ENCODE measurements at places on chromosomes 2 and 18.
A peak's percentile ranks its signal among the peaks of the same experiment; 100 is the strongest.

- DNase-seq, result peak; percentile 60
Observed at GRCh38 chr2:8680822-8681760, 765 bp upstream of the ID2 start.

GRCh38 chr2:73290049-73290839 is 3.1 kb downstream of the EGR4 start:
- no peak for DNase-seq

DNA sequence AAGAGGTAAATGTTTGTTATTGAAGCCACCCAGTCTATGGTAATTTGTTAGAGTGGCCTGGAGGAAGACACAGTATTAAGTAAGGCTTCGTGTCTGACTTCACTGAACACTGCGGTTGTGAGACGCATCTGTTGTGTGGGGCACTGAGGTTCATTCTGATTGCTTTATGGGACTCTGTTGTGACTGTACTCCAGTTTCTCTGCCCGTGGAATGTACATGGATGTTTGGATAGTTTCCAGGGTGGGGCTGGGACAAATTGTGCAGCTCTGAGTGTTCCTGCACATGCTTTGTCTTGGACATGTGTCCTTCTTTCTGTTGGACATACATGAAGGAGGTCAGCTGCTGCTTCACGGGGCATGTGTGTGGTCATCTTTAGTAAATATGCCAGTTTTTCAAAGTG is 58.6 kb downstream of the ODC1 start:
- no peak for DNase-seq

- DNase-seq, result no peak
Observed at GRCh38 chr2:235212501-235213158, 260.8 kb downstream of the SH3BP4 start.

DNA sequence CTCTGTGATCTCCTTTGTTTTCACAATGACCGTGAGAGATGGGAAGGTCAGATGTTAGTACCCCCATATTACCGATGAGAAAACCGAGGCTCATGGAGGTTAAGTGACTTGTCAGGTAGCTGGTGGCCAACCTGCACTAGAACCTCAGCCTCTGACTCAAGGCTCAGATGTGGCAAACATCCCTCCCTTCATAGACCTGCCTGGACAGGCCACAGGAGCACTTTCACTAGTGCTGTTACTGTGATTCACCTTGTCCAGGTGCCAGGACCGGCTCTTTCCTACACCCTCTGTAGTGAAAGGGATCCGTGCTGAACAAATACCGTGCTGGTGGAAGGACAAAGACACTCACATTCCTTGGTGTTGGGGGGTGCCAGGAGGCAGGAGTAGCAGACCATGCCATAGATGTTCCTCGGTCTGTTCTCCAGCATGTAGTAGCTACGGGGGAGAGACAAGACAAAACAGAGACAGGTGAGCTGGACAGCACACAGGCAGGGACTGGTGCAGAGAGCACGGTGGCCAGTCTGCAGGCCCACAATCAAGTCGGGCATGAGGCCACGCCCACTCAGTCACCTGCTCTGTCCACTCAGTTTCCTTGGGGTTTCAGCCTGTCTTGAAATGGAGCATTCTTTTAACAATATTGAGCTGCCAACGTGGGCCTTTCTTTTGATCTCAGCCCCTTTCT is 65.9 kb downstream of the EDAR start:
- no peak for DNase-seq

- no peak for DNase-seq
Observed at GRCh38 chr2:157786663-157787363, 89.3 kb downstream of the ACVR1 start.

DNA sequence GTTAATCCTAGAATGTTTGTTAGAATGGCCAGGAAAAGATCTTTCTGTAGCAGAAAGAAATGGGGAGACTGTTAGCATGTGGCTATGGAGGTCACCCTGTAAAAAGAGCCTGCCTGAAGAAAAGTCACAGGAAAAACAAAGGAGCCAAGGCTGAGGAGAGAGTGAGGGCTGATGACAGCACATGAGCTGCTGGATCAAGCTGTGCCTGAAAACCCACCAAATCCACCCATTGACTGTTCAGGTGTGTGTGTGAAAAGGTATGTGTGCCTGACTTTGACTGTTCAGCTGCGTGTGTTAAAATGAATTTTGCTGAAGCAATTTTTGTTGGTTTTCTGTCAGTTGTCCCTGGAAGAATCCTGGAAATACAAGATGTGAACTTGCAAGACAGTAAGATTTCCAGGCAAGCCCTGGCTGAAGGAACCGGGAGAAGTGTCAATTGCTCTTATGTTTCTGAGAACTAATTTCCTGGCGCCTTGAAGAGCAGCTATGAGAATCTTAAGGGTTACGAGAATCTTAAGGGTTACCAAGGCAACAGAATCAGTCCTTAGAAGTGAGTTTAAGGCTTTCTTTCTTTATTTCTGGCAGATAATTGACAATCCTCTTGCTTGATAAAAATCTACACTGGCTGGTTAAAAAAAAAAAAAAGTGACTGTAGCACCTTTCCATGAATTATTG is 73.0 kb upstream of the LGALSL start:
- no peak for DNase-seq

GRCh38 chr18:37567994-37568359 is 2.4 kb upstream of the CELF4 start:
- no peak for DNase-seq

GRCh38 chr2:106159866-106160785 is 34.0 kb downstream of the UXS1 start:
- no peak for DNase-seq

GRCh38 chr18:12598181-12598930 is 59.6 kb downstream of the SPIRE1 start:
- no peak for DNase-seq
